ENCODE measurements at places on chromosomes 5 and 9.

- DNase-seq, result no peak
These were observed 688.6 kb upstream of the SEMA6A start for GRCh38 chr5:117263231-117263630.

- DNase-seq, result no peak
These were observed 203.4 kb downstream of the SYK start for GRCh38 chr9:91004992-91005391.

GRCh38 chr5:157900644-157901043, 41.7 kb upstream of the CLINT1 start:
- DNase-seq, result no peak

DNA sequence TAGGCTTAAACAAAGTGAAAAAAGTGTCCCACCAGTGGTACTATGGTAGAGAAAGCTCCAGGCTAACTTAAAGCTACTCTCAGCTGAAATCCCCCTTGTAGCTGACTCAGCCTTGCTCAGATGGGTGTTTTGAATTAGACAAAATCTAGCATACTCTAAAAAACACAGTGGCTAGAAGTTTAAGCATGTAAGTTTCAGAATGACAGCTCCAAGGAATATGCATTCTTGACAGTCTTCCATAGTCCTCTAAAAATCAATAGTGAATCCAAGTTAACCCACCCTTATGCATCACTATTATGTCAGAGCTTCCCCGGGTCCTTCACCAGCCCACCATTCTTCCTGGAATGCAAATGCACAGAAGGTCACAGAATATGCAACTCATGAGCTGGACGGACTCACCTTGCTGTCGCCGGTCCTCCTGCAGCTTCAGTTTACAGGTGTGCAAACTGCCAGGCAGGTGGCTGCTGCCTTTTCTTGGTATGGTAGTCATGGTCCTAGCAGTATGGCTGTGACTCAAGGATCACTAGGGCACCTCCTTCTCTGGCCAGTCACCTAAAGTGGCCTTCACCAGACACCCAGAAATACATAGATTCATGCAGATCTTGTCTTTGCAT, 668 bp downstream of the RANBP3L start:
- no peak for DNase-seq

DNA sequence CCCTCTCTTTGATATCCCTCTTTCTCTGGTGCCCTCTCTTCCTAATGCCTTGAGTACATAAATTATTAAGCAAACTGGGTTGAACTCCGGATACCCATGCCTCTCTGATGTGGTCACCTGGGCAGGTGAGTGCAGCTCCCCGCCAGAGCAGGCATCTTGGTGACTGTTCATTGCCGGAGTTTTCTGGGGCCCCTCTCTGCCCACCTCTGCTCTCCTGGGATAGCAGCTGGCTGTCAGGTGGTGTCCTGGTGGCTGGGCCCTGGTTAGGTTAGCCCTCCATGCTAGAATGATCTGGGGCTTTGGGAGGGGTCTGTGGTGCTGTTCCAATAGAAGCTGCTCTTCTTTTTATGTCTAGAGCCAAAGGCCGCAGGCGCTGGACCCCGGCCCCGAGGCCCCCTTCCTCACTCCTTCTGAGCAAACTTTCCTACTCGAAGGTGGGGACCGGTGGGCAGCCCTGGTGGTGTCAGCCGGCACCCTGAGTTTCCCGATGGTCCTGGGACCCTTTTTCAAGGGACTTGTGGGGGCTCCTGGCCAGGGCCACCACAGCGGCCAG, 4.9 kb upstream of the SCGB3A1 start:
- DNase-seq, result no peak

DNA sequence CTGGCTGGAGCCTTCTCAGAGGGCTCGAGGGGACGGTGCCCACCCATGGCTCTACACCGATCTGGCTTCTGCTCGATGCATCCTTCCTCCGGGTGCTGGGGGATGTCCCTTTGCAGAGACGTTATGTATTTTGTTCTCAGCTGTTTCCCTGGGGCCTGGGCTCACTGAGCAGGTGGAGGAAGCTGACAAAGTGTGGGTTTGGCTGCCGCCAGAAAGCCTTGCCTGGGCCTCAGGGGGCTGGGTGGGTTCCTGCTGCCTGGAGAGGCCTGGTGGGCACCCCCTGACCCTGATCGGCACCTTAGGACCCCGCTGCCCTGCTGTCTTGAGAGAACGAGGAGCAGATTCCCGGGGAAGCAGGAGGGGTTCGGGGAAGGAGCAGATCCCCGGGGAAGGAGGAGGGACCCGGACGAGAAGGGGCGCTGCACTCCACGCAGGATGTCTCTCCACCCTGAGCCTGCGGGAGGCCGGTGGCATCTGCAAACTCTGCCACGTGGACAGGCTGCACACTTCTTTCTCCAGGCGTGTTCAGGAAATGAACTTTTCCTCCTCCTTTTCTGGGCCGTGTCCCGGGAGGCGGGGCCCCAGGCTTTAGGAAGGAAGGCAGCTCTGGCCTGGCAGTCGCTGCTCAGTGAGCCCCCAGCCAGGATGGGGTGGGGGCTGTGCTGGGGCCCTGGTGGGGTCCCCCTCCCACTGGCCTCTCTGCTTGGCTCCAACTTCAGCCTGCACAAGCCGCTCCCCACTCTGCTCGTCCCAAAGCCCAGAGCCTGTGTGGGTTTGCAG, 148.9 kb downstream of the RXRA start:
- DNase-seq, result peak; percentile 88

DNA sequence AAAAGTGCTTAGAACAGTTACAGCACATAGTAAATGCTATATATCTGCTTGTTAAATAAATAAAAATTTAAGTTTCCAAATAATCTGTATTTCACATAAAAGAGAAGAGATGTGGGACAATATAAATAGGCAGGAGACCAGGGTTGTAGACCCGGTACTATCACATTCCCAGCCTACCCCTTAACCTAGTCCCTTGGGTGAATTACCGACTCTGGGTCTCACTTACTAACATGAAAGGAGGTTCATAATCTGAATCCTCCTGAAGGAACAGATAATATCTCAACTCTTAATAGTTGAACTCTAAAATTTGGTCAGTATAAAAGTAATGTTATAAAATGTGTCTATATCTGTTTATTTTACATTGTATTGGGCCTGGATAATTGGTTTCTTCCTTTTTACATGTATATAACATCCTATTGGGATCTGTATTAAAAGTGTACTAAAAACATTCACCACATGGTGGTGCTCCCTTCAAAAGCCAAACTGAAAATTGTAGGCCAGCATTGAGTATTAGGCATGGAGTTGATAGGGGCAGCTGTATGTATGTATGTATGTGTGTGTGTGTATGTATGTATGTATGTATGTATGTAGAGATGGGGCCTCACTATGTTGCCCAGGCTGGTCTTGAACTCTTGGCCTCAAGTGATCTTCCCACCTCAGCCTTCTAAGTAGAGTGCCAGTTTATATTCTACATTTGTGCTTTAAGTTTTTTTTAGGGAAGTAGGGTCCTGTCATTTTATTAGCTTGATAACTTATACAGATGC, 64.2 kb upstream of the ABL1 start:
- DNase-seq, result peak; percentile 68

GRCh38 chr9:96249746-96250145, 52.2 kb downstream of the HSD17B3 start:
- DNase-seq, result no peak

- no peak for DNase-seq
These were observed 124.5 kb downstream of the EDIL3 start for GRCh38 chr5:84260140-84260539.

DNA sequence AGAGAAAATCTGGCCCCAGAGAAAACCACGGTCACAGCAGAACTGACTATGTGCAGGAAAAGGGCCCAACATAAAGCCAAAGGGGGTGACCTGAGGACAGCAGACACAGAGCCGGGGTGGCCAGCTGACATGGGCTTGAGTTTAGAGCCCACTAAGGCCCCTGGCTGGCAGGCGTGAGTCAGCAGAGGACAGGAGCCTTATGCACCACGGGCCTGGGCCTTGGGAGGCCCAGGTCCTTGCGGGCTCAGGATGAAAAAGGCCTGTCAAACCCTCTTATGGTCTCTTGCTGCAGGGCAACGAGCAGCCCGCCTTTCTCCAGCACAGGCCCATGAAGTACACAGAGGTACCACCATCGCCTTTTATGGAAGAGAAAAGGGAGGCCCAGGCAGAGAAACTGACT, 19.7 kb downstream of the STK10 start:
- DNase-seq, result no peak

DNA sequence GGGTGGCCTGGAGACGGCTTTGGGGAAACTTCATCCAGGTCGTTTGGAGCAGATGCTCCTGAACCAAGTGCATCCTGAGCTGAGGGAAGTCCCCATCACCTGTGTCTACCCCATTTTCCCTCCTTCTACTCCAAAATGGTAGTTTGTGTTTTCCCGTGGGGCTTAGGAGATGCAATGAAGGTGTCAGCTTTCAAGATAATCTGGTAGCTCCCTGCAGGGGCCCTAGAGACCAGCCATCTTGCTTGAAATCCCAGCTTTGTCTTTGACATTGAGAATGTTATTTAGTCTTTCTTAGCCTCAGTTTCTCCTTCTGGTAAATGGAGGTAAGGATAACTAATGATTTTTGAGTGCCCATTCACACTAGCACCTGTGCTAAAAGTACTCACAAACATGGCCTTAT, 77.4 kb downstream of the WWC1 start:
- no peak for DNase-seq

DNA sequence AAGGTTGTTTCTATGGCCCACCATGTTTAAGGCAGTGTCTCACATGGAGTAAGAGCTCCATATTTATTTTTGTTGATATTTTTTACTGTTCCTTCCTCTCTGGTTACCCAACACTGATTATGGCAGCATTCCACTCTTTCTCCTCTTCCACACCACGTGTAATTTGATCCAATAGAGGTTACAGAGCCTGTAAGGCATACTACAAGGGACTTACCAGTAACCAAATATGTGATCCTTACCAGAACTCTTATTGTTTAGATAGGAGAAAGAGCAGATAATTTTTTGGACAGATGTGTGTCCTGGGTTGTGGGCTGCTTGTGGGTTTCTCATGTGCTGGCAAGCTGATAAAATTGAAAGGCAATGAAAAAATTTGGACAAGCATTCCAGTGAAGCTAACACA, 261.3 kb downstream of the TMEM167A start:
- DNase-seq, result peak; percentile 24

DNA sequence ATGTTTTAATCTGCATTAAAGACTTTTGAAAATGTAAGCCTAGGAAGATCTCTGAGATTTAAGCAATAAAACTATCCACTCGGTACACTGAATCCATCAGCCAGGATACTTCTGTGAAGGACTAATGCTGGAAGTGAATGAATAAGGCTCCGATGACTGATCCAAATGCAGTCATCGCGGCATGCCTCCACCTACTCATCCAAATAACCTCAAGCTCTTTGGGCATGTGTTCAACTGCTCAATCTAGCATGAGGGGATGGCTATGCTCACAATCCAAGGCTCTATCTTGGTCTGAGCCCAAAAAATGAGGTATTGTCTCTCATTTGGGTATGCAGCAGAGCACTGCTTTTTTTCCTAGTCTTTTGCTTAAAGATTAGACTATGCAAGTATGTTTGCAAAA, 19.2 kb downstream of the MARCHF3 start:
- peak; percentile 87 for DNase-seq

DNA sequence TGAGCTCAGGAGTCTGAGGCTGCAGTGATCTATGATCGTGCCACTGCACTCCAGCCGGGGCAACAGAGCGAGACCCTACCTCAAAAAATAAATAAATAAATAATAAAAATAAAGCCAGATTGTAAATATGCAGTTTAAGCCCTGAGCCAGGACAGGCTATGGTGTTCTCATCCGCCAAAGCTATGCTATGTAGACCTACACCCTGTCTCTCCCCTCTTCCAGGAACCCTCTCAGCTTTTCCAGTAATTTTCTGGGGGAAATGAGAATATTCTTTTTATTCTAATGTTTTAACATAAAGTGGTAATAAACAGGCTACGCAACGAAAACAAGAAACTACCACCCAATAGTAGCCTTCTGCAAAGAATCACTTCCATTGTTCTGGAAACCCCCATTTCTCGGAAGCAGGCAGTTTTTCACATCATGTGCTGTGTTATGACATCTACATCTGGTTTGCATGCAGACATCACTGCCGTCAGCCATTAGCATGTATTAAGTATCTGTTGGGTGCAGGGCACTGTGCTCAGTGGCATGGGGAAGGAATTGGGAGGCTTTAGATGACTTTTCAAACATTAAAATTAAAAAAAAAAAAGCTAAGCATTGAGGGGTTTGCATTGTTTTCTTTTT, 38.0 kb upstream of the F2R start:
- DNase-seq, result no peak

- no peak for DNase-seq
These were observed 412.7 kb downstream of the ACTL7B start for GRCh38 chr9:108443019-108443633.

DNA sequence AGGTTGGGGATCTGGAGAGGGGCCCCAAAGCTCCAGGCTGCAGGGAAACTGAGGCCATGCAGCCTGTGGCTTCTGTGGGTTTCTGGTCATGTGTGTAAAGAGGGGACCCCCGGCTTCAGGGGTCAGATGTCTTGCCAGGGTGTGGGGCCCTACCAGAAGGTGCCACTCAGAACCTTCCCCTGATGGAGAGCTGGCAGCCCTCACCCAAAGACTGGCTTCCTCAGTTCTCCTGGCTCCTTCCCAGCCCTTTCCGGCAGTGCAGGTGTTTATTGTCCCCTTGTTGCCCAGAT, 11.6 kb upstream of the LAMC3 start:
- DNase-seq, result no peak

DNA sequence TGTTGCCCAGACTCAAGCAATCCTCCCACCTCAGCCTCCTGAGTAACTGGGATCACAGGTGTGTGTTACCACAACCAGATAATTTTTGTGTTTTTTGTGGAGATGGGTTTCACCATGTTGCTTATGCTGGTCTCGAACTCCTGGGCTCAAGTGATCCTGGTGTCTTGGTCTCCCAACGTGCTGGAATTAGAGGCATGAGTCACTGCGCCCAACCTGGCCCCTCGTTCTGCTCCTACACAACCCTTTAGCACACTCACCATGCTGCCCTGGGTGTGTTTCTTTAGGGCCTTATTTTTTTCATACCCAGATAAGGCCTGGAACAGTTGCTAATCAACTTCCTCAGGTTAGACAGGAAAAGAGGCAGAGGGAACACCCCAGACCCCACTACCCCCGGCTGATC, 2.6 kb downstream of the PDZD2 start:
- no peak for DNase-seq

DNA sequence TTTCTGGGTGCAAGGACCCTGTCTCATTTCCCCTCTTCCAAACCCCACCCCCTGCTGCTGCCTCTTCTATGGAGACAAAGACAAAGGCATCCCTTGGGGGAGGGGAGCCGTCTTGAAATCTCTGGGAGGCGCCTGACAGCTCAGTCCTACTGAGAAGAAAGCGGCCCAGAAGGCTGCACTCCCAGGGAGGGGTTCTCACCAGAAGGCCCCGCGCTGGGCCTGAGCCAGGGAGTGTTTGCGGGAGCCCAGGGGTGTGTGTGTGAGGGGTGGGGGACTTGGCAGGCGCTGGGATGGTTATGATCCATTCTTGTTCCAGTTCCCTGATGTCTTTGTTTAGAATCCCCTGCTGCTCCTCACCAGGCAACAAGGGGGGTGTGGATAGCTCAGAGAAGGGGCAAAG, 45.7 kb upstream of the ALDH1B1 start:
- DNase-seq, result no peak

DNA sequence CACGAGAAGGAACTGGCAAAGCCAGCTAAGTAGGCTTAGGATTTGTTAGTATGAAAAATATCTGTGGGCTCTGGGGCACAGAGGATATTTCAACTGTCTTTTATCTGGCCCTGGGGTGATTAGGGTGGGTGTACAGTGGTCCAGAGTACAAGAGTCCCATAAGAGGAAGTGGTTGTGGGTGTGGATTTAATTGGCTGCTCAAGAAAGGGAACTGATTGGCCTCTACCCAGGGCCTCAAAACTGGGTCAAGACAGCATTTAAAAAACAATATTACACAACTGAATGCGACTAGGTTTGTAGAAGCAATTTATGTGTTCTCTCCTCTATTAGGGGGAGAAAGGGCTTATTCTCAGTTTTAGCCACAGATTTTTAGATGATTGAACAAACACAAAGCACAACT, 1353.4 kb upstream of the WWC1 start:
- peak; percentile 10 for DNase-seq
